ENCODE measurements at places on chromosomes 1 and 21.

GRCh38 chr1:207852576-207853371, 58.2 kb downstream of the CD34 start:
- no peak for DNase-seq

GRCh38 chr1:18343581-18343980, 137.1 kb upstream of the KLHDC7A start:
- DNase-seq, result no peak

DNA sequence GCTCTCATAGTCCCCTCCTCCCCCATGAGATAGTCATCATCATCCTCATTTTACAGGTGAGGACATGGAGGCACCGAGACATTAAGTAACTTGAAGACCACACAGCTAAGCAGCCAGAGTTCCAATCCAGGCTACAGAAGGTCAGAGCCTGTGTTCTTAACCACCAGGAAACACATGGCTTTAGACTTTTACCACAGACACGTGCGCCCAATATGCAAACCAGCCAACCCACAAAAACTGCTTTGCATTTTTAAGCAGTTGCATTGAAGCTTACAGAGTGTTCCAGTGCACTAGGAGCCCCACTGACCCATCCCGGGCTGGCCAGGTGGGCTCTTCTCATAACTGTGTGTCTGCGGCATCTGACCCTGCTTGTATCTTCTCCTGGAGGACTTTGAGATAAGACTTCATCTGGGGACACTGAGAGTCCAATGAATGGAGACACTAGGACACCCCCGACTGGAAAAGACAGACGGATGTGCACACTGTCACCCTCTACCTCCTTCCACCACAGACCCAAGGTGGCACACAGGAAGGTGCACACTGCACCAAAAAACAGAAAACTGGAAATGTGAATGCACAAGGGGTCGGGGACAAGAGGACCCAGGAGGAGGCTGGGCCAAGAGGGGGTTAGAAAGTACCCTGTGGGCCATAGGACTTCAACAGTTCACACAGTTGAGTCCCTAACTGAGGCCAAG, 56.4 kb downstream of the ETS2 start:
- no peak for DNase-seq

DNA sequence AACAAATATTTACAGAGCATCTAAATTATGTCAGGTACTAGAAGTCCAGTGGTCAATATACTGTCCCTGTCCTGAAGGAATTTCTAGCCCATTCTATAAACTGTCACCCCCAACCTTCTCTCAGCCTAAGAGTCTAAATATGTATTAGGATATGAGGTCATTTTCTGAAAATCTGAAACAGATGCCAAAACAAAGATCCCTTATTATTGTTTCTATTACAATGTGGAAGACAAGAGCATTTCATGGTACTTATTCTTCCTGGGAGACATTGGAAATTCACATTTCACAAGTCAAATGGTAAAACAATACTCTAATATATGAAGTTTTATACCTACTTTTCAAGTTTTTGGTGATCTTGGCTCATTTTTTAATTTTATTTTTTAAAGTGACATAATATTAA, 2.6 kb downstream of the CLCA1 start:
- no peak for DNase-seq

DNA sequence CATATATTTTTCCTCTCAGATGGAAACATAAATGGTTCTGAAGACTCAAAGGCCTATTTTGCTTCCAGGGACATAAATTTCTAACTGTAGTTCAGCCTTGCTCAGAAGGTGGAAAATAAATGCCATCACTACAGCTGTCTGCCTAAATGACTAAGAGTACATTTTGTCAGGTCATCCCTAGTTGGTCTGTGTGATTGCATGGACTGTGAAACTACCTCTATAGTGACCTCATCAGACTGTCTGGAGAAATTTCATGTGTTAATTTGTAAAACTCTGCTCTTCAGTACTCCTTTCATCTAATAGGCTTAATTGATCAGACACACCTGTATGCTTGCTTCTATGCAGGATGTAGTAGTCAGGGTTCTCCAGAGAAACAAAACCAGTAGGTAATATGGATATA, 886.9 kb downstream of the AMY1C start:
- no peak for DNase-seq

- DNase-seq, result no peak
Measured at GRCh38 chr1:89850844-89851415, 30.1 kb downstream of the LRRC8D start.

Data from T-helper 9 cell (primary cell).